ENCODE measurements at places on chromosomes 4 and X.

DNA sequence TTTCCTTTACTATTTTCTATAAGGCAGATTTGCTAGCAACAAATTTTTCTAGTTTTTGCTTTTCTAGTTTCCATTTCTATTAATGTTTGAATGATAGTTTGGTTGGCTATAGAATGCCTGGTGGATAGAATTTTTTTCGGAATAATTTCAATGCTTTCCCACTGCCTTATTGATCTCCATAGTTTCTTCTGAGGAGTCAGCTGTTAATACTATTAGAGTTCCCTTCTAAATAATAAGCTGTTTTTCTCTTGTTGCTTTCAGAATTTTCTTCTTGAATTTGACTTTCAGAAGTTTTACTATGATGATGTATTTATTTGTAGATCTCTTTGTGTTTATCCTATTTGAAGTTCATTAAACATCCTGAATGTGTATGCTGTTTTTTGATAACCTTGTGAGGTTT is 91.8 kb downstream of the VSIG4 start:
- DNase-seq, result no peak

- DNase-seq, result no peak
Observed at GRCh38 chr4:180650273-180650672, 1592.9 kb upstream of the TENM3 start.

DNA sequence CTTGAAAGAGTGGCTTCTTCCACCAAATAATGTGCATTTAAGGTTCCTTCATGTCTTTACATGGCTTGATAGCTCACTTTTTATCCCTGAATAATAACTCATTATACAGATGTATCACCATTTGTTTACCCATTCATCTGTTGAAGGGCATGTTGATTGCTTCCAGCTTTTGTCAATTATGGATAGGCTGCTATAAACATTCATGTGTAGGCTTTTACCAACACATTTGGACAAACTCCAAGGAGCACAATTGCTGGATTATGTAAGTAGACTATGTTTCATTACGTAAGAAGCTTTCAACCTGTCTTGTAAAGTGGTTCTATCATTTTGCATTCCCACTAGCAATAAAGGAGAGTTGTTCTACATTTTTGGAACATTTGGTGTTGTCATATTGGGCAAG is 2637.0 kb downstream of the PCDH7 start:
- no peak for DNase-seq

- DNase-seq, result no peak
Observed at GRCh38 chrX:123186801-123187200, 2.7 kb downstream of the GRIA3 start.

DNA sequence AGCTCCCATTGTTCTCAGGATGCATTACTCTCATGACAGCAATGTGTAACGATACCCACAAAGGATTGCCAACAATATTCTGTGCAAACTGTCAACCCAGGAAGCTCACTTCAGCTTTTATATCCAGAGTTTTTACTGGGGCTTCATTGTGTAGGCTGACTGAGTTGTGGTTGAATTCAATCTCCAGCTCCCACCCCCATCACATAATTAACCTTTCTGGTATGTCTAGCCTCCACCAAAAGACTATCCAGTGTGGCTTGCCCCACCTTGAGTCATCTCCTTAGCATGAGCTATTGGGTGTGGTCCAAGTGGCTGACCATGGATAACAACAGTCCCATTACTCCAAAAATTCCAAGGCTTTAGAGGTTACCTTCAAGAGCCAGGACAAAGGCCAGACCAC is 17.7 kb upstream of the TAB3 start:
- no peak for DNase-seq

- no peak for DNase-seq
Observed at GRCh38 chr4:60729194-60729593, 470.9 kb upstream of the ADGRL3 start.

DNA sequence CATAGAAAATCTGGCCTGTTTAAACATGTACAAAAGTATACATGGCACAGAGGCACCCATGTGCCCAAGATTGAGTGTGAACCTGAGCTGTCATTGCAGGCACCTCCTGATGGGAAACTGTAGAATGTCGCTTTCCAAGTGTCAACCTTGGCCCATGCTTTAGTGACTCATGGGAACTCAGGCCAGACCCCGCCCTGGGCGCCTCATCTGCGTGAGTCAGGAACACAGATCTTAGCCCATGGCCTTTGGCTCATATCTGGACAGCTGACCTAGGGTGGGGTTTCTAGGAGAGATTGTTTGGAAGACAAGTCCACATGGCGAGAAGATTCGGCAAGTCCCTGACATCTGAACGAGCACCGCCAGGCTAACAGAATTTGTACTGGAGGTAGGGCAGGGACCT is 50.0 kb downstream of the CYTL1 start:
- no peak for DNase-seq

DNA sequence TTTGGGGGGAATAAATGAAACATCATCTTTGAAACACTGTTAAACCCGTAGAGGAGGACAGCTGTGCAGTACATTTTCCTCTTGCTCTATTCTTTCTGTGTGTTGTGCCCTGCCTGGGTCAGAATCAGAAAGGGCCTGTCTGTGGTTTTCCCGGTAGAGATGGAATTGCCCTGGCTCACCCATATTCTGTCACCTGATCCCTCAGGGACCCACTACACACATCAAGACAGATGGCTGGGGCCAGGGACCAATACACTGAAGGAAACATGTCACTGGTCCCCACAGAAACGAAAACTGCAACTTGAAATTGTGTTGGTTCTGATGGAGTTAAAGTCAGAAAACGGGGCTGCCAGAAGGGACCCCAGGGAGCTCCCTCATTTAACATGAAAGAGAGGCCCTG is 114.9 kb downstream of the ZNF827 start:
- no peak for DNase-seq

GRCh38 chrX:48897157-48897624 is 377 bp downstream of the TIMM17B start:
- DNase-seq, result no peak

- no peak for DNase-seq
Observed at GRCh38 chr4:1772853-1773538, 20.1 kb upstream of the FGFR3 start.

DNA sequence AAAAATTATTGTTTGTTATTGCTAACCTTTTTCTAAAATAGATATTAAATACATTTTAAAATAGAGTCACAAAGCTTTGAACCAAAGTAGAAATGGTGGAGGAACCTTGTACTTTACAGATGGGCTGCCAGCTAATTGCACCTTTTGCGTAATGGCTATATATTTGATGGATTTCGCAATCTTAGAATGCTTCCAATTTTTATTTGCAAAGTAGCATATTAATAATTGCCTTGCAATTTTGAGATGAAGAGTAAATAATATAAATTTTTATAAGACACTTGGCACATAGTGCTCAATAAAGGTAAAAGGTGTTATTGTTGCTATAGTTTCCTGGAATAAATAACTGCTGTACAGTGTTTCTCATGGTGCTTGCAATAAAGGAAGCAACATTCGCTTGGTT is 533.5 kb downstream of the CCSER1 start:
- no peak for DNase-seq

- DNase-seq, result no peak
Observed at GRCh38 chr4:30989508-30989907, 269.3 kb downstream of the PCDH7 start.

DNA sequence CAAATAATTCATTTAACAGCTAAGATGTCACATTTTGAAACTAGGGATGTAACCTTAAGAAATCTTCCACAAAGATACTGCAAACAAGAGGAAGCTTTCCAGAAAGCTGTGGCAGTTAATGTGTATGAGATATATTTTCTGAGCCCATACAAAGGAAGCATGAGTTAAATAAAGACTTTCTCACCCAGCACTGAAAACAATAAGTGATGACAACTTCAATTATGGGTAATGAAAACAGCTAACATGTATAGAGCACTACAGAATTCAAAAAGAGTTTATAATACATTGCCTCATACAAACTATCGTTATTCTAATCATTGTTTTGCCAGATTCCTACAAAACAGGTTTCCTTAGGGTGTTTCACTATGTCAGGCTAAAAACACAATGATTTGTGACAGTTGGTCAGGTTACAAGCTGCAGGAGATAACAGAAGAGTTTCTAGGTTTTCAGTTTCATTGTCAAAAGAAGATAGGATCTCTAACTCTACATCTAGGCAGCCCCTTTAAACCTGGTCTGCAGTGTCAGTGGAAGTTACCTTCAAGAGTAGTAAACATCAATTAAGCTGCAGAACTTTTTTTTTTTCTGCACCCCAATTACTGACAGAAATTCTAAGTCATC is 618.1 kb upstream of the ADGRL3 start:
- DNase-seq, result no peak

GRCh38 chr4:48112017-48112667 is 21.9 kb downstream of the TXK start:
- DNase-seq, result no peak

GRCh38 chr4:132792310-132792709 is 356.8 kb upstream of the PCDH10 start:
- DNase-seq, result no peak

GRCh38 chr4:22514001-22514400 is 1.9 kb downstream of the ADGRA3 start:
- peak; percentile 68 for DNase-seq

DNA sequence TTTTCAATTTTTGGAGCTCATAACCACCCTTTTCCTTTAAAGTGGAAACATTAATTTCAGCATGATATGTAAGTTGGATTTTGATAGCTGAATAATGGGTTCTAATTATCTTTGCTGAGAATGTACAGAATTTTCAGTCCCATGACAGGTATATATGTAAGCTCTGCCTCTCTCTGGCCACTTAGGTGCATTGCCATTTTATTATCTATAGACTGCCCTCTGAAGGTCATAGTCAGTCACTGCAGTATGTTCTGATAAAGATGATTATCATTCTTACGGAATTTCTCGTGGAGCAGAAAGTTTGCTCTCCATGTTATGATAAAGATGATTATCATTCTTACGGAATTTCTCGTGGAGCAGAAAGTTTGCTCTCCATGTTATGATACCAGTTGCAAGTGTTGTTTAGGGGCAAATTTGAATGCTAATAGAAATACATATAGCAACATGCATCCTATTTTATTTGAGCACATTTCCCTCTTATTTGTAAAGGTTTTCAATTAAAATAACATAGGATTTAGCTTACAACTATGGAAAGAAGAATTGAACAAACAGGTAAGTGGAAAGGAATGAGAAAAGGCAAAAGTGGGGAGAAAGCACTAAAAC is 10.4 kb downstream of the AFP start:
- peak; percentile 20 for DNase-seq

- DNase-seq, result no peak
Observed at GRCh38 chr4:71369536-71369935, 30.7 kb downstream of the SLC4A4 start.

DNA sequence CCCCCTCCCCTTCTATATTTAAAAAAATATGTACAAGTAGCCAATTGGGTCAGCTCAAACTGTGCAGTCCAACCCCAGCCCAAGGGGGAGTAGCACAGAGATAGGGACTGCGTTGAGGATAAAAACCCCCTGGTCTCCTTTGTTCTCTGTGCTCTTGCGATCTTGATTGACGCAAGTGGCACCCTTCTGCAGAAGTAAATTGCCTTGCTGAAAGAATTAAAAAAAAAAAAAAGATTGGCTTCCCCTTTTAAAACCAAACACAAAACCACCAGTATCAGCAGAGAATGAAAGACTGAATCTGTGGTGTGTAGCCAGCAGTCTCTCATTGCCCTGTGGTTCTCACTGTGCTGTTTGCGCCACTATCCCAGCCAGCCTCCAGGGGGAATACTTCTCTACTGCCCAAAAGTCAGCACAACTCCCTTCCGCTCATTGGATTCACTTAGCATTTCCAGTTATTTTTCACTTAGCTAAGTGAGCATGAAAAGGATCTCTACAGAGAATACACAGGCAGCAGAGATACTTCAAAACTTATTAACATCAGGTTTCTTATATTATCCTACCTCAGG is 29.7 kb downstream of the MANBA start:
- DNase-seq, result no peak

GRCh38 chrX:15405846-15406245 is 21.6 kb upstream of the VEGFD start:
- no peak for DNase-seq
